ENCODE measurements at places on chromosomes 2 and 18.

GRCh38 chr2:191976436-191976835 is 129.5 kb upstream of the CAVIN2 start:
- DNase-seq, result no peak

DNA sequence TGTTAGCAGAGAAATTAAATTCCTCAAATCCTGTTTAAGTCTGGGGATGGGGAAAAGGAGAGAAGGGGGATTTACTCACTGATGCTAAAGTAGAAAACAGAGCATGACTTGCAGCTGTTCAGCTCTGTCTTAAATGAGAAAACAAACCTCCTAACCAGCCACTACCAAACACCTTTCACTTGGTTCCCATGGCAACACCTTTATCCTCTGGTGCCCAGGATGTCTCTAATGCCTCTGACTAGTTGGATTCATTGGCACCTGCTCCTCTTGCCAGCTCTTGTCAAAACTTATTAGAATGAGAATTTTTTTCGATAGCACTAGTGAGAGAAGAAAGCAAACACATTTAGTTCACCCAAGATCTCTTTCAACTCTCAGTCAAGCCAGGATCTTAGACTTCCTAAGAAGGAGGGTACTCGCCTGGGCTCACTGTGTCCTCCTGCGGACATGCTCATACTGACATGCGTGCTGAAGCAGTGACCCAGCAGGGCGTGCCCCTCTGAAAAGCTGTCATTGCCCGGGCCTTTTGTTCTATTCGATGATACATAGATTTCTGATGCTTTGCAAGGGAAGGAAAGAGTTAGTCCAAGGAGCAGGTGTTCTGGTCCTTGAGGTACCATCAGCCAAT is 656.0 kb upstream of the CELF4 start:
- no peak for DNase-seq

DNA sequence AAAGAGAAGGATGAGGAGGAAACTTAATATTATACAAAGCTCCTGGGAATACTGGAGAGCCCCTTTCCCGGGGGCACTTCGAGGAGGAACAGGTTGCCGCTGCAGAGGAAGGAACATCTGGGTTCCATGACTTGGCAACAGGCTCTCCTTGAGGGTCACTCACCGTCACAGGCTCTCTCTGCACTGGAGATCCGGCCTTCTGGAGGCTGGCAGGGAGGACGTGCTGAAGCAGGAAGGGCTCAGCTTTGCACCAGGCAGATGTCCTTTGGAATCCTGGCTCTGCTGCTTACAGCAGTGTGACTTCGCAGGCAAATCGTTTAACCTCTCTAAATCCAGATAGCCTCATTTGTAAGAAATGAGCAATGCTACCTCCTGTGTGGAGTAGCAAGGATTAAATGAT is 2.9 kb upstream of the DPYSL5 start:
- no peak for DNase-seq

DNA sequence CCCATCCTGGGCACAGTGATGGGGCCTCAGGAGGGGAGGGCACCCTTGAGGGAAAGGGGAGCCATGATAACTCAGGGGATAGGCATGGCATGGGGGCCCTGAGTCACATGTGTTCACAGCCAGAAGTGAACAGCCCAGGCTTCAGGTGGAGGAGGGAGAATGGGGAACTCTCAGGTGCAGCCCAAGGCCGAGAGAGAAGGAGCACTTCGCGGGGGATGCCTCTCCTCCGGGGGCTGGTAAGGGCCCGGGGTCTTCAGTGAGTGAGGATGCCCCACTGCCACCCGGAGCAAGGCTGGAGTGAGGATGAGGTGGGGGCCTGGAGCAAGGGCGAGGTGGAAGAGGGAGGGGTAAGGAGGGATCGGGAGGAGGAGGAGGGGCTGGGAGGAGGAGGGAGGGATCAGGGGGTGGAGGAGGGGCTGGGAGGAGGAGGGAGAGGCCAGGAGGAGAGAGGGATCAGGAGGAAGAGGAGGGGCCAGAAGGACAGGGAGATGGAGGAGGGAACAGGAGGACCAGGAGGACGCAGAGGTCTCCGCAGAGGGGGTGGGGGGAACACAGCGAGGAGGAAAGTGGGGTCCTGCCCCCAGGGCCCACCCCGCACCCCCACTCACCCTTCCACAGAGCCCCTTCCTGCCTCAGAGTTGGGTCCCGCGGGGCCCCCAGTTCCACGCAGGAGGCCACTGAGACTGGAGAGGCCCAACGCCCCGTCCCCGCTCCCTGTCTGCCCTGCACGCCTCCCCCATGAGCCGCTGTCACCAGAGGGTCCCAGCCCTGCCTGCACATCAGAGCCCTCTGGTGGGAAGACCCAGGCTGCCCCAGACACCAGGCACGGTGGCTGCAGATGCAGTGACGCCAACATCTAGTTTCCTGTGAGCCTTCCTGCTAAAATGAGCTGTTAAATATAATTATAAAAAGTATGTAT is 42.8 kb downstream of the RAMP1 start:
- no peak for DNase-seq

DNA sequence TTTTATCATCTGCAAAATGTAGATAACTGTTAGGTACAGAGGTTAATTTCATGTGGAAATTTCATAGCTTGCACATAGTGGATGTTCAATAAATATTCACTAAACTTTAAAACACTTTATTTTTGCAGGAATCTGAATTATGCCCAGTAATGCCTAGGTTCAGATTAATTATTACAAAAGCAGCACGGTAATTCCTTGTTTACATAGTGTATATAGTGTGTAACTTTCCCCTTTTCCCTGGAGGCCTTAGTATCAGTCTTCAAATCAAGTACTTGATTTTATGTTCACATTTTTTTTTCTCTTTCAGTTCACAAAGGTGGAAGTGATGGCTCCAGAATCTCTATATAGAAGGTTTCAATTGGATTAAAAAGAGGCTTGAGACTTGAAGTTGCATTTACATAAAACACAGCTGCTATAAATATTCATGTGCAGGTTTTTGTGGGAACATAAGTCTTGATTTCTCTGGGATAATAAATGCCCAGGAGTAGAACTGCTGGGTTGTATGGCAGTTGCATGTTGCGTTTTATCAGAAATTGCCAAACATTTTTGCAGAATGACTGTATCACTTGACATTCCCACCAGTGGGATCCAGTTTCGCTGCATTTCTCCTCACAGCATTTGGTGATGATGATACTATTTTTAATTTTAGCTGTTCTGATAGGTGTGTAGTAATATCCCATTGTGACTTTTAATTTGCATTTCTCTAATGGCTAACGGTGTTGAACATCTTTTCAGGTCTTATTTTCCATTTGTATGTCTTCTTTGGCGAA is 27.6 kb upstream of the LGALSL start:
- DNase-seq, result no peak

- no peak for DNase-seq
These were observed 124.4 kb downstream of the ARL4C start for GRCh38 chr2:234372506-234372905.

GRCh38 chr2:16481351-16481750 is 184.3 kb downstream of the CYRIA start:
- DNase-seq, result no peak

DNA sequence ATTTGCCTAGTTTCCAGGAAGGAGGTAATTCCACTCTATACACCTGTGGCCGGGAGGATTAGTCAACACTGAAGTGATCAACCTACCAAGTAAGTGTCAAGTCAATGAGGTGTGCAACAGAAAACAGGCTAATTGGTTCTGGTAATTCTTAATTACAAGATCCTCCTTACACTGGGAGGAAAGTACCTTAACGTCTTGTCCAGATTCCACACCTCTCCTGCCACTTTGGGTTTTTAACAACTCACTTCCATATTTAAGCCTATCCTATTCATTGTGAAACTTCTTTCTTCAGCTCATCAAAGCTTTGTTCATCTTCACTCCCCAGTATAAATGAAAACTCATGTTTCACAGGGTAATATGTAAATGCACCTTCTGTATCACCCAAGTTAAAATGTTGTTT is 22.0 kb upstream of the MAP4K4 start:
- no peak for DNase-seq

- DNase-seq, result no peak
These were observed 10.1 kb upstream of the ID2 start for GRCh38 chr2:8671802-8672201.

GRCh38 chr2:150327564-150328489 is 159.6 kb downstream of the RND3 start:
- no peak for DNase-seq

Measured in C1 segment of cervical spinal cord (tissue), 14 donors.